ENCODE measurements at places on chromosomes 1 and 21. TPM values are rescaled to one million over a fixed set of nuclear protein-coding genes. Genes with fewer than 3 reads are reported as not detected.

The KRTAP19-3 gene
- total RNA-seq: not detected

The ORC1 gene
- total RNA-seq: 37.1 TPM

DNA sequence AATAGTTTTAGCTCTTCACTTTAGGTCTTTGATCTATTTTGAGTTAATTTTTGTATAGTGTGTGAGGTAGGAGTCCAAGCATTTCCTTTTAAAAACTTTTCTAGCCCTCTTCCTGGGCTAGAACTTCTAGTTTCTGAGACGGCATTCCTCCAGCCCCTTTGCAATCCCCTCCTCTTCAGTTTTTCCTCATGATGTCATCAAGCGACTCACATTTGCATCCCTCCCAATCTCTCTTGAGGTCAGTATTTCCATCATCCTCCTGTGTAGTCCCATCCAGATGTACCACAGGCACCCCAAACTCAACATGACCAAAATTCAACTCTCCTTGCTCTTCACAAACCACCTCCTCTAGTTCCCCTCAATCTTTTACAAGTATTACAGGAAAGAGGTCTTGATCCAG lies 10.7 kb downstream of the HMGN2 start:
- H3K27ac ChIP-seq: no peak overlapping the region
- DNase-seq: no peak
- no peaks in the 10 kb centered on the region for H3K27me3 ChIP-seq
- no peak overlapping the region for H3K4me3 ChIP-seq

- no peak overlapping the region for H3K27ac ChIP-seq
- H3K4me1 ChIP-seq: peaks cover 11% of the 10 kb centered on the region
- no peak overlapping the region for H3K4me3 ChIP-seq
Measured at GRCh38 chr1:159889821-159890252, 10.1 kb downstream of the CFAP45 start.

DNA sequence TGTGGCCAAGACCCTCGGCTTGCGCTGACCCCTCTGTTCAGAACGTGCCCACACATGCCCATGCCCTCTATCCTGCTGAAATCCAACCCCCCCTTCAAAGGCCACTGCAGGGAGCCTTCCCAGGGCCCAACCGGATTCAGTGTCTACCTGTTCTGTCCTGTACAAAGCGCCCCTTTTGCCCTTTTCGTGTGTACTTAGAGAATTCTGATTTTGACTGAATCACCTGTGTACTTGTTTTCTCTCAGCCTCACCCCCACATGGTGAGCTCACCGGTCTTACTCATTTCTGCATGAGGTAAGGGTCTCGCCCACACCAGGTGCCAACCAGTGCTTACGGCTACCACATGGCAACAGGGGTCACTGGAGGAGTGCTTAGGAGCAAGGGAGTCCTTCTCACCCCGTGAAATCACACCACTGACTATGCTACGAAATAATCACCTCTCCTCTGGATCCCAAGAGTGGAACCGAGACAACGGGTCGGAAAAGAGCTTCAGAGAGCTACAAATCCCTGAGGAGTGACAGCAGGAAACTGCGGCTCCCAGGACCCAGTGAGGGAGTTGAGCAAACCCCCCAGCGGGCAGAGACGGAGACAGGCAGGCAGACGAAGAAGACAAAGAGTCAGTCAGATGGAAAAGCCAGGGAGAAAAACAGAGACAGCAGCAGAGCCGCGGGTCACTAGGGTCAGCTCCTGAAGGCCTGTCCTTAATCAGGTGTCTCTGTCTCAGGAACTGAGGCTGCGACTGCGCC lies 2.1 kb upstream of the S100A2 start:
- peaks cover 6% of the 10 kb centered on the region for H3K27me3 ChIP-seq
- H3K4me1 ChIP-seq: peaks cover 73% of the 10 kb centered on the region
- H3K36me3 ChIP-seq: no peaks in the 10 kb centered on the region
- peak overlapping the region; percentile 78 for H3K4me3 ChIP-seq
- peak overlapping the region; percentile 83 for H3K27ac ChIP-seq
- DNase-seq: peak; percentile 89

All from activated T-cell treated with anti-CD3 and anti-CD28 coated beads, Interleukin-2, amount 50 U/mL, for 72 hours (primary cell).